ENCODE measurements at places on chromosomes 7 and 10.

- DNase-seq, result no peak
Observed at GRCh38 chr7:141190495-141190894, 116.6 kb downstream of the TMEM178B start.

DNA sequence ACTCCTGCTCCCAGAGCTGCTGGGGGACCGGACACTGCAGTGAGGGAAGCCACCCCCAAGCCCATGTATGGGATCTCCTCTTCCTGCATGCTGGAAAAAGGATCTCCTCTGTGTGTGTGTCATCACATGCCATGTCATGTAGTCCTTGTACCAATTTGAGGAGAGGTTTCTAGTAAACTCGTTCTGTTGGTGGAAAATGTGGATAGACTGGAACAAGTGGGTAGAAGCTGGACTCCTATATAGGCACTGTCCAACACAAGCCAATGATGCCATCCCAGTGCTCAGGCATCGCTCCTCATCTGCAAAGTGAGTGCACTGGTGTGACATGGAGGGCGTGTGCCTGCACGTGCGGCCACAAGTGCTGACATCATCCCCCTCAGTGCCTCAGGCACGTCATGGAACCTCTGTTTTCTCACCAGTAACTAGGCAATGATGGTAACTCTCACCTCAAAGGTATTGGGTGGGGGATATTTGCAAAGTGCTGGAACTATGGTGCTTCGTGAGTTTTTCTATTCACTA, 19.3 kb downstream of the MYO1G start:
- DNase-seq, result no peak

DNA sequence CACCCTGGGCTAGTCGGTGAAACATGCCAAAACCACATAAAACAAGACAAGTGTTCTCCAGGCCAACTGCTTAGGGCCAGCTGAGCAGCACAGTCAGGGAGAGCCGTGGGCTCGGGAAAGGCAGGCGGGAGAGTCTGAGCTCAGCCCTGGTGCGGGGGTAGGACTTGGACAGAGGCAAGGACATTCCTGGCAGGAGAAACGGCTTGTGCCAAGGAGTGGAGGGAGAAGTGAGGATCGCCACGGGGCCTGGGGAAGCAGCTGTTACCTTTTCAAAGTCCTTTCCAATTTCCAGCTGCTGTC, 4.2 kb downstream of the ELN start:
- DNase-seq, result no peak

GRCh38 chr7:150481922-150482321, 31.5 kb downstream of the GIMAP8 start:
- DNase-seq, result no peak

Measured in DMS153 (cell line).